ENCODE measurements at places on chromosomes 1 and 21.

- DNase-seq, result no peak
Measured at GRCh38 chr1:114126261-114127095, 27.2 kb downstream of the SYT6 start.

DNA sequence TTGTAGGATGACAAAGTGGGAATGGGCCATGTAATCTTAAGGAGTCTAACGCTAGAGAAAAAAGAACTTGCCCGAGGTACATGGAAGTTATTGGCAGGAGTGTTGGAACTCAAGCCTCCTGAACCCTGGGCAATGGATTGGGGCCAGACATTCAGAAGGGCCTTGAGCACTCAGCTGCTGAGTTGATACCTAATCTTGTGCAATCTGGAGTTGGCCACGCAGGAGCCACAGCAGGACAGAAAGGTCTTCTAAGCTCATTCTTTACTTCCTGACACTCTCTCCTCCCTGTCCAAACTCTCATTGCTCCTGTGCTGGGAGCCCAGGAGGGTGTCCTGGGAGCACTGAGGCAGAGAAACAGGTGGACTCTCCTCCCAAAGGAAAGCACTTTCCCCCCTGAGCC is 25.1 kb upstream of the CSF1 start:
- no peak for DNase-seq

DNA sequence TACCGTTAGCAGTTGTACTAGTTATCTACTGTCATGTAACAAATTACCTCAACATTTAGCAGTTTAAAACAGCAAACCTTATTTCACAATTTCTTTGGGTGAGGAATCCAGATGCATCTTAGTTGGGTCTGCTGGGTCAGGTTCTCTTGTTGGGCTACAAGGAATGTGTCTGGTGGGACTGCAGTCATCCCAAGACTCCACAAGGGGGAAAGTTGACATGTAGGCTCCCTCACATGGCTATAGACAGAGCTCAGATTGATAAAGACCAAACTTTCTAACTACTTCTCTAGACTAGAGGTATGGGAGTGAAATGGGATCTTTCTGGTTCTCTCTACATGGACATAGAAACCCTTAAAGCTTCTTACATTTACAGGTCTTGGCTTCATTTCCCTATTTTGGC is 160.9 kb downstream of the UCK2 start:
- DNase-seq, result no peak

- no peak for DNase-seq
Measured at GRCh38 chr1:35223084-35223630, 30.2 kb upstream of the SFPQ start.

DNA sequence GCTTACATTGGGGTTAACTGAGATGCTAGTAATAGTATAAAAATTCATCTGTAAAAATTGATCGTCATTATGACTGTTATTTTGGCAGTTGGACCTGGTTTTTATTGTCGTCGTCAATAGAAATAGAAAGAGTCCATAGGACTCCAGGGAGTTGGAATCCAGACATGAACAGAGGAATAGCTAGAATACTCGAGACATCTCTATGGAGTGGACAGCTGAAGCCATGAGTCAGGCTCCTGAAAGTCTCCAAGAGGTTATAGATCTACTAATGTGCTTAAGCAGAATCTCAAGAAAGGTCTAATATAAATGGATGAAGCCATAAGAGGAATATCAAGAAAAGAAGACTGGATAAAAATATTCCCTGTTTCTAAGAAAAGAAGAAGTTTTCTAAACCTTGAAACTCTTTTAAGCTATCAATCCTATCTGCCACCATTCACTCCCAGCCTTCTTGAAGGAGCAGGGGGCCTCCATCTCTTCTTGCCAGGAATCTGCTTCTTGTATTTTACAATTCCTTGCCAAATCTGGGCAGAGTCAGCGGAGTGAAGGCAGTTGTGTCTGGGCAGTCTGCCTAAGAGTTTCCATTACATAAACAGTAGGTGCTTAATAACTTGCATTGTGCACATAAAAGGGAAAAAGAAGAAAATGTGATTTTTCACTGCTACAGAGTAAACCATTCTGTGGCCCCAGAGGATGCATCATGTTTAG is 163.3 kb downstream of the ST6GALNAC5 start:
- DNase-seq, result no peak

GRCh38 chr1:44068442-44068921 is 37.2 kb upstream of the SLC6A9 start:
- no peak for DNase-seq

GRCh38 chr1:115850937-115851336 is 10.0 kb upstream of the NHLH2 start:
- no peak for DNase-seq

GRCh38 chr1:35572296-35572695 is 818 bp upstream of the TFAP2E start:
- DNase-seq, result no peak

- peak; percentile 73 for DNase-seq
Measured at GRCh38 chr1:201982082-201982622, 296 bp upstream of the RNPEP start.

GRCh38 chr1:233224311-233224710 is 71.2 kb downstream of the PCNX2 start:
- DNase-seq, result no peak

GRCh38 chr21:26505211-26505610 is 67.9 kb downstream of the CYYR1 start:
- no peak for DNase-seq

- no peak for DNase-seq
Measured at GRCh38 chr1:236565530-236565929, 38.8 kb downstream of the HEATR1 start.

DNA sequence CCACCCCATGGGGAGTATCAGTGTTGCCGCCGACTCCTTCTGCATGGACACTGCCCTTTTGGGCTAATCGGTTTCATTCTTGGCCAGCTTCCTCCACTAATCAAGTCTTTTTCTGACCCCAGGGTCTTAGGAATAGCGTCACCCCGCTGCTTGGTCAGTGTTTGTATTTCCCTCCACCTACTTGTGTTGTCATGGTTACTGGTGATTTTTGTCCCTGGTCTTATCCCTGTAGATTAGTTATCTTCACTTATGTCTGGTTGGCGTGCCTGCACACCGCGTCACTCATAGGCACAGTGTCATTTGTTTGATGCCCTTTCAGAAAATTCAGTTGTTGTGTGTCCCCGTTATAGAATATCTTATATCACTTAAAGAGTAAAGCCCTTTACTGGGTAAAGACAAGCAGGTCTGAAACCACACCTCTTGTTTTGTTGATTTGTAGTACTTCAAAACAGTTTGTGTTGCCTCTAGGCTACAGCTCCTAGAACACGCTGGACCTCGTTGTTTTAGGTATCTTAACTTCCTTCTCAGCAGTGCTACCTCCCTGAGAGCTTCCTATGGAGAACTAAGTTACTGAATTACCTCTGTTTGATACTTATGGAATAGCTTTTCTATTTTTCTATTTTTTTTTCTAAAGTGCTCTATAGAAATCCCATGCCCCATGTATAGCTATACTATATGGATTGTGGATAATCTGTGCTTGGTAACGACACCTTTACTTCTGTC is 868 bp downstream of the PPP1R12B start:
- DNase-seq, result peak; percentile 38

- DNase-seq, result peak; percentile 6
Measured at GRCh38 chr1:59892841-59893811, 33.4 kb downstream of the CYP2J2 start.

GRCh38 chr1:109721042-109721441 is 9.0 kb downstream of the GSTM5 start:
- no peak for DNase-seq

GRCh38 chr1:227926216-227926791 is 21.4 kb downstream of the WNT9A start:
- DNase-seq, result no peak

DNA sequence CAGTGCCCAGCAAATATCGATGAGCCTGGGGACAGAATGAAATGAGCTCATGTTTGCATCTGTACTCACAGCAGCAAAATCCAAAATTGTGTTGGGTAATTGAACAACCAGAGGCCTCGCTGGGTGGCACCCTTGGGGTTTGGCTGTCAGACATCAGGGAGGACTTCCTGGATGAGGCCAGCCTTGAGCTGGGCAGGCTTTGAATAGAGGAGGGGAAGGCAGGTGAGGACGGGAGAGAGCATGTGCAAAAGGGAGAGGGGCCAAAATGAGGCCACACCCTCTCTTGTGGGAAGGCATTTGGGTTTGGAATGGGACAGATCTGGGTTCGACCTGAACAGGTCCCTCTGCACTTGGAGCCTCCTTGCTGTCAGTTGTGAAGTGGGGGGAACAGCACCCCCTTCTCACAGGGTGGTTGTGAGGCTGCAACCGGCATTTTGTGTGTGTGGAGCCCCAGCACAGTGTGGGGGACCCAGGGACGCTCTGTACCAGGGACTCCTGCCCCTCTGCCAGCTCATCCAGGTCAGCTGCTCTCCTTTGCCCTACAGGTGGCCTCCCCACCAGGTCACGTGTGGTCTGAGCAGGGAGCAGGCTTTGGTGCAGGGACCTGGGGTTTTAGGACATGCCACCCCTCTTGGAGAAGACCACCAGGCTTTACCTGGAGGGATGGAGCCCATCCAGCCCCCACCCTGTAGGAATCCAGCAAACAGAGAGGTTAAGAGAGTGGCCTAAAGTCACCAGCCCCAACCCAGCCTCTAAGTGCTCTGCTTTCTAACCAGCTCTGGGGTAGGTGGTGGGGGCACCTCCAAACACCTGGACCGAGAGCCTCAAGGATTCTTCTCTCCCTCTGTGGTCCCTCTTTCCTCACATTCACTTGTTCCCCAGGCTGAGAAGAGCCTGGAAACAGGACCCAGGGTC is 521.8 kb downstream of the PTPRU start:
- no peak for DNase-seq

- DNase-seq, result no peak
Measured at GRCh38 chr1:60367532-60367931, 294.0 kb upstream of the C1orf87 start.

- DNase-seq, result no peak
Measured at GRCh38 chr1:21706151-21706835, 37.1 kb upstream of the RAP1GAP start.

DNA sequence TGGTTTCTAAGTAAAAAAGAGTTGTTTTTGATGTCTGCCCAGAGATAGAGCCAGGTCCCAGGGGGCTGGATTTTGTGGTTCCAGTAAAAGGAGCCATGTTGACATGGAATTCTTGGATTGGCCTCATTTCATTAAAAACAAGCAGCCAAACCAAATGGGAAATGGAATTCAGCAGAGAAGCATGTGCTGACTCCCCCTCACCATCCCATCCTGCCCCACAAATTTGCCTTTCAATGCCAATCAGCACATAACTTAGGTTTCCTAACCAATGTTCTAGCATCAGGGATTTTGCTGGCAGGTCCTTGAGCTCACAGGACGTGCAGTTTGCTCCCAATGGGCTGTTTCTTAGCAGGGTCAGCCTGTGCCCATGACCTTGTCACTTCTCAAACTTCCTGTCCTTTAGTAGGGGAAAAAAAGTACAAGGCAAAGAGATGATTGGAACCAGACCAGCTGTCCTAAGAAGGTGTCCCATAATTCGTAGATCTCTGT is 101.5 kb upstream of the GADD45A start:
- no peak for DNase-seq

DNA sequence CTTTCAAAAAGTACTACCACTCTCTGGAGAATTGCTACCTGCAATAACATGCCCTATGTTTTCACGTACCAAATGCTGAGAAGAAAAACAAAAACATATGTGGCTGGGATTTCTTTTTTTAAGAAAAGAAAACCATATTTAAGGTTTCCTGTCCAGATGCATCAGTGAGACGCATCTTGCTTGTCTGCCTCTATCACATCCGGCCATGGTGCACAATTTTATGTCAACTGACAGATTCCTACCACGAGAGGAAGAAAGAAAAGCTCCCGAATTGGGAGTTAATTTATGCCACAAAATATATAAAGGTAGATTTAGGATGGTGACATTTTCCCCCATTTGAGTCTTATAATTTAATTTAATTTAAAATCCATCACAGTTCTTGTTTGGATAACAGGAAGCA is 62.3 kb upstream of the COL24A1 start:
- no peak for DNase-seq

DNA sequence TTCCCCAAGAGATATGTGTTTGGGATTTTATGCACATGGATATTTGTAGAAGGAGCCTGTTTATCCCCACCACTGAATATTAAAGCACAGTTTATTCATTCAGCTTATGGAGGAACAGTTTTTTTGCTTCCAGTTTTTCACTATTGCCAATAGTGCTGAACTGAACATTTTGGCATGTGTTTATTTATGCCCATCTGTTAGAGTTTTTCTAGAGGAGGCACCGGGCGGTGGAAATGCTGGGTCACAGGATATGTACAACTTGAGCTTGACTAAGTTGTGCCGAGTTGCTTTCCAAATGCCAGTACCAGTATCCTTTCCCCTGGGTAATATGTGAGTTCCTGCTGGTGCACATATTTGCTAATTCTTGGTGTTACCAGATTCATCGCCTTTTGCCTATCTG is 111.3 kb downstream of the GREM2 start:
- DNase-seq, result no peak

- no peak for DNase-seq
Measured at GRCh38 chr1:164577291-164577690, 18.3 kb downstream of the PBX1 start.

DNA sequence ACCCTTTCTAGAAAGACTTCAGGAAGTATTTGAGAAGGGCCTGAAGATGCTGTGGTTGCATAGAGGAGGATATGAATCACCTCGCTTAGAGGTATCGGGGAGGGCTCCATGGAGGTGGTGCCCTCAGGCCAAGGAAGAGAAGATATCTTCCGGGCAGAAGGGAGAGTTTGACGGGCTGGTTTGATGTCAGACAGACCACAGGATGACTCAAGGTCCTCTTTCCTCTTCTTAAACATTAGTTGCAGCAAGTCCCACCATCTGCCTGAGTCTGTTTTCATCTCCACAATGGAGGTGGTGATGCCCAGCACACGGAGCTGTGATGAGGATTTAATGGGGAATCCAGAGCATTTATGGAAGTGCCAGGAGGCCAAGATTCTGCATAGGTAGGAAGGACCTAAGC is 25.1 kb upstream of the RUNX3 start:
- DNase-seq, result peak; percentile 92

DNA sequence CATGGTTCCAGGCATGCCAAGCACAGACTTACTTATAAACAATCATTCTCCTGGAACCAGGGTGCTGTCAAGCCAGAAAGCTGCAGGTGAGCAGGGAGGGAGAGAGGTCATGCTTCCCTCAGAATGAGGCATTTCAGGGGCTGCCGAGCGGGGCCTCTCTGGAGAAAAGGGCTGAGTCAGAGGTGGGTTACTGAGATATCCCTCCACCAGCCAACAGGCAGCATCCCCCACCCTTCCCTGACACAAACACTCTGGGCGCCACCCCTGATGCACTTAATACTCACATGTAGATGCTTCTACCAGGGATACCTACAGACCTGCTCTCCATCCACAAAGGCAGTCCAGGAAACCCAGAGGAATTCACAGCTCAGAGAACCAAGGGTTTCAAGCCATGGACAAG is 13.1 kb downstream of the STK40 start:
- DNase-seq, result no peak

- DNase-seq, result peak; percentile 49
Measured at GRCh38 chr1:24203404-24203803, 16.3 kb upstream of the IFNLR1 start.

DNA sequence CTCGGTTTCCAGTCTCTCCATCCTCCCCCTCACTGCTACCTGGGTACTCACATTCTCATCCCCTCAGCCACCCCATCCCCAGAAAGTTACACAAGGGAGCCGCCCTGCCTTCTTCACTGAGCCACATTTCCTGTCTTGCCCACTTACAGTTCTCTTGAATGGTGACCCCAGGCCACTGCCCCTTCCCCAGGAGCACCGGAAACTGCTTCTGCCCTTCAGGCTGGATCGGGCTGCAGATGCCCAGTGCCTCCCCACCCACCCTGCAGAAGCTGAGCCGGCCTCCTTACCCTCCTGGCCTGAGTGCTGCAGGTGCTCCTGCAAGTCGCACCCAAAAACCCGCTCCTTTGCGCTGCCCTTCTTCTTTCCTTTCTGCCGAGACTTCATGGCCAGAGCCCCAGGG is 450 bp downstream of the ARHGAP30 start:
- DNase-seq, result peak; percentile 23
